Fibroblast of mammary gland (primary cell): ENCODE measurements at places on chromosomes 5 and 9.

DNA sequence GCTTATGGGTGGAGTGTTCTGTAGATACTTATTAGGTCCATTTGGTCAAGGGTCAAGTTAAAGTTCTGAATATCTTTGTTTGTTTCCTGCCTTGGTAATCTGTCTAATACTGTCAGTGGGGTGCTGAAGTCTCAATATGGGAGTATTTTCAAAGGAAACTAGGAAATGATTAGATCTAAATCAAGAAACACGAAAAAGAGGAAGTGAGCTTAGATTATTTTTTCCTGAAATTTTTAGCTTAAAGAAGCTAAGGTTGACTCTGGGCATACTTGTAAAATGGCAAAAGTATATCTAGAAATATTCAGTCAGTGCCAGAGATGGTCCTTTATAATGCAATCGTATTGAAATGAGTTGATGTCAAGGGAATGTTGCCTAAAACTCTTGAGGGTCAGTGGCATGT, 313.5 kb downstream of the ICE1 start:
- DNase-seq = no peak

DNA sequence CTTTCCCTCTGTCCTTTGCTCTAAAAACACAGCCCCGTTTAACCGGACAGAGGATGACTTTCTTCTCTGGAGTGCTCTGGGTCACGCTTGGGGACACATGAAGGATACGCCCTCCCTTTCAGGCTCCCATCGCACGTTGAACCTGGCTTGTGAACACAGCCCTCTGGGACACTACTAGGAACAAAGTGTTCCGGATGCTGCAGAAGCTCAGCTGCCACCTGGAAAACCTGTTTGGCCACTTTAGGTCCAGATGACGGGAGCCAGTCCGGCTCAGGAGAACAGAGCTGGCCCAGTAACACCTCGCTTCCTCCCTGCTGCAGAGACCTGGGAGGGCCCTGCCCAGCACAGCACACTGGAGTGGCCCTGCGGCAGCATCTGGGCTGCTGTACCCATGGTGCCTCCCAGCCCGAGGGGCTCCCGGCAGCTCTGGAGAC, 60.1 kb downstream of the GADD45G start:
- DNase-seq = no peak

GRCh38 chr9:96762568-96762967, 15.3 kb downstream of the ZNF510 start:
- no peak for DNase-seq

DNA sequence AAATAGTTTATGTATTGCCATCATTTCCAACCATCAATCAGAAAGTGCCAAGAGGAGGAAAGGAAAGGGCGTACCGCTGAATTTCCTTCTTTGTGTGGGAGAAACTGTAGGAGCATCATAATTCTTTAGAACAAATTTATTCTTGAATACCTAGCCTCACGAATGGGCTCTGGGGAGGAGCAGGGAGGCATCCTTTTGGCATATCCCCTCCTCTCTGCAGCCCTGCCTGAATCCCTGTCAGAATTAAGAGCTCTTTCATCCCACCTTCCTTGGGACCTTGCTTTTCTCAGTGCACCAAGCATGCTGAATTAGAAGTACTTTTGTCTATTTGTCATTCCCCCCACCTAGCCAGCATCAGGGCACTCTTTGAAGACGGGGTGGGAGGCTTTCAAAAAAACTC, 189.4 kb downstream of the MAPKAP1 start:
- DNase-seq = no peak

GRCh38 chr5:151144275-151144674, 13.3 kb downstream of the ANXA6 start:
- DNase-seq = no peak

- DNase-seq = no peak
Measured at GRCh38 chr9:9973062-9973461, 639.7 kb downstream of the PTPRD start.

DNA sequence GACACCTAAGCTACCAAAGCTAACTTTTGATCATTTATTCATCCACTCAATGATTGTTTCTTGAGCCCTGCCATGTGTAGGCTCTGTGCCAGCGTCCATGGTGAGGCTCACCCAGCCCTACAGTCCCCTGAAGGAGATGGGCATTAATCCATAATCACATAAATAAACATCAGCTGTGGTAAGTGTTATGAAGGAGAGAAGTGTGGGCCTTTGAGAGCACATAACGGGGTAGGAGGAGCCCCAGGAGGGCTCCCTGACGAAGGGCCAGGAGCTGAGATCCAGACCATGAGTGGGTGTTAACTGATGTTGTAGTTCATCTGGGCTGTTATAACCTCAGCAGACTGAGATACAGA, 53.9 kb upstream of the AFAP1L1 start:
- DNase-seq = no peak

- DNase-seq = peak; percentile 65
Measured at GRCh38 chr5:33688526-33688925, 203.3 kb downstream of the ADAMTS12 start.

DNA sequence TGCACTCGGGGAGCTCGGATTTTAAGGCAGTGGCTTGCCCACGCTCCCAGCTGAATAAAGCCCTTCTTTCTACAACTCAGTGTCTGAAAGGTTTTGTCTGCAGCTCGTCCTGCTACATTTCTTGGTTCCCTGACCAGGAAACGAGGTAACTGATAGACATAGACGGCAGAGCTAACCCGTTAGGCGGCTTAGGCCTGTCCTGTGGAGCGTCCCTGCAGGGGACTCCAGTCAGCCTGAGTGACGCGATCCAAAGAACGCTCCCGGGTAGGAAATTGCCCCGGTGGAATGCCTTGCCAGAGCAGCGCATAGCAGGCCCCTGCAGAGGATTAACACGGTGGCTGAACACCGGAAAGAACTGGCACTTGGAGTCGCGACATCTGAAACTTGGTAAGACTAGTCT, 1.8 kb upstream of the SELENOP start:
- DNase-seq = no peak

DNA sequence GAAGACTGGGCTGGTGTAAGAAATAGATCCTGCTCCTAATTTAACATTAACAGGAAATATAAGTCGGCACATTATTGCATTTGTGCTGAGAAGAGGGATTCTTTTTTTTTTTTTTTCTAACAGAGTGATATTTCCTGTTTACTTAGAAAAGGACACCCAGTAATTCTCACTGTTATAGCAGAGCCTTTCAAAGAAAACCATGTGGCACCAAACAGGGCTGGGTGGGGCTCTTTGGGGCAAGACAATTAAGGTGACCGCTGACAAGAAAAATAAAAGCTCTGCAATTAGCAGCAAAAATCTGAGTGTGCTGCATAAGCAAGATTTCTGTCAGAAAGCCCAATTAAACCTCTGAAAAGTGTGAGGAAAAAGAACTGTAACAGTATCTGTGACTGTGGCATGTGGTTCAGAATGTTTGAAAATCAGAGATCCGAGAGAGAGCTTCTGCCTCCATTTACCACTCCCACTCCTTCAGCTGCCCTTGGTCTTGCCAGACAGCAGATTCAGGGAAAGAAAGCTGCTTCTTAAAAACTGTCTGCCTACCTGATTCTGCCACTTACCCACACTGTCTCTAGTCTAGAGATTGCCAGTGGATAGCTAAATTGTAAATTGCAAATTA, 77.1 kb upstream of the IQGAP2 start:
- no peak for DNase-seq

GRCh38 chr5:1673042-1673677, 126.5 kb downstream of the MRPL36 start:
- peak; percentile 22 for DNase-seq

DNA sequence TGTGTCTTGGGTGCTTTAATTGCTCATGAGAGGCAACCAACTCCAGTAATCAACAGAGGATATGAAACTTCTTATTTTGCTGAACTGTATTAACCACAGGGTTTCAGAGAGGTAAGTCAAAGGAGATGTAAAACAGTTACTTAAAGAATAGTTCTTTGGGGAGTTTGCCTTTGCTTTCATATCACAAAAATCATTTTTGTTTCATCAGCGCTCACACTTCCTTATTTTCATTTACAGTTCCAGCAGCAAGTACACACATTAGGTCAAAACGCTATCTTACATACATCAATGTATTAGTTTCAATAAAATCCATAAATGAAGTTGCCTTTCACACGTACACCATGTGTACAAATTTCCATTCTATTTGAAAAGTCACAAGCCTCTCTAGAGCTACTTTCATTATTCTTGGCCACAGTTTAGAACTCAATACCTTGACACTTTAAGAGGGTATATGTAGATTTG, 50.1 kb downstream of the ST8SIA4 start:
- no peak for DNase-seq

GRCh38 chr9:136049491-136050265, 45.4 kb downstream of the NACC2 start:
- DNase-seq = no peak

GRCh38 chr5:55850839-55851674, at the start of gene IL31RA:
Gene IL31RA (plus strand): TSS chr5:55851357. CDS start chr5:55851571, 214 bp downstream.
- DNase-seq = peak; percentile 89

DNA sequence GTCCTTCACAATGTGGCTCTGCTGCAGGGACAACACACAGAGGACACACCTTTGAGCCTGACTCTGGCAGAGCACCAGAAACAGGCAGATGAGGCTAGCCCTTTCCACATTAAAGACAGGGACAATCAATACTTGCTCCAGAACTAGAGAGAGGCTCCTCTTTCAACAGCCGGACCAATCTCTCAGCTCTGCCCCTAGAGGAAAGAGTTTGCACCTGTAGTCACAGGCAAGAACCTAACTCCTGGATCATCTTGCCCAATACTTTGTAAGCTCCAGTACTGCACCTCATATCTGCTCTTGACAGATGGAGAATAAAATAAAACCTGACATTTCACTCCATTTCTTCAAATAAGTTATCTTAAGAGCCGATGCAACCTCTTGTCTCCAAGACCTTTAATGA, 52.1 kb downstream of the EPB41L4A start:
- DNase-seq = no peak

- DNase-seq = peak; percentile 13
Measured at GRCh38 chr5:1343931-1344901, 683 bp downstream of the CLPTM1L start.

- DNase-seq = no peak
Measured at GRCh38 chr9:71891557-71892189, 19.3 kb downstream of the ABHD17B start.

- no peak for DNase-seq
Measured at GRCh38 chr5:124980163-124980941, 233.9 kb upstream of the ZNF608 start.

DNA sequence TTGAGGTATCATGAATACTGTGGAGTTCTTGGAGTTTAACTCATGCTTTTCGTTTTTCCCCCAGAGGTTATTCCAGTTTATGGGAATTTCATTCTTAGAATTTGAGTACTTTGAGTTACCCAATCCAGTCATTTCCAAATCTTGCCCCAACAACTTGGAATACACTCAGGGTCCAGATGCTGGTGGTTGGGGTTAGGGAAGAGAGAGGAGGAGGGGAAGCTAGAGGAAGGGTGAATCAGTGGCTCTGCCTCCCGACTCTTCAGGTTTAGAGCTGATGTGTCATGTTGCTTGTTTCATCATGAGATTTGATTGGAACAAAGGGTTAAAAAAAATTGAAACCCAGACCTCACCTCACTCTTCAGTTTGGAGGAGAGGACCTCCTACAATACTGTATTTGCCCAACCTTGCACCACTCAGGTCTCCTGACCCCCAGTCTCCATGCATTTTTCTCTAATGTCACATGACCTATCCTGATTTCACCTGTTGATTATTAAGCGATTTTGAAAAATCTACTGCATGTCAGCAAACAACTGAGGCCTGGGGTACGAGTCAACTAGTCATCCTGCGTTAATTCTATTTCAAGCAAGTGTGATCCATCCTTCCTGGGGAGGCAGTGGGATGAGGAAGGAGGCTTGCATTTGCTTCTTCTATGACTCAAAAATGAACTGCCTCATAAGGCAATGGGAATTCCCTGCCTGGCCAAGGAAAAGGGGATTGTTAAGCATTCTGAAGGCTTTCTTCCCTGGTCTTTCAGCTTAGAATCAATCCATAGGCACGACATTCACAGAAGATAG, 6.2 kb upstream of the SLC1A3 start:
- peak; percentile 96 for DNase-seq

- DNase-seq = no peak
Measured at GRCh38 chr9:20028192-20028848, 239.5 kb upstream of the SLC24A2 start.

GRCh38 chr5:35240892-35241291, 10.6 kb upstream of the PRLR start:
- no peak for DNase-seq

- DNase-seq = no peak
Measured at GRCh38 chr9:122393284-122393983, 22.6 kb downstream of the PTGS1 start.

GRCh38 chr9:79263628-79264027, 308.1 kb upstream of the TLE4 start:
- DNase-seq = no peak

DNA sequence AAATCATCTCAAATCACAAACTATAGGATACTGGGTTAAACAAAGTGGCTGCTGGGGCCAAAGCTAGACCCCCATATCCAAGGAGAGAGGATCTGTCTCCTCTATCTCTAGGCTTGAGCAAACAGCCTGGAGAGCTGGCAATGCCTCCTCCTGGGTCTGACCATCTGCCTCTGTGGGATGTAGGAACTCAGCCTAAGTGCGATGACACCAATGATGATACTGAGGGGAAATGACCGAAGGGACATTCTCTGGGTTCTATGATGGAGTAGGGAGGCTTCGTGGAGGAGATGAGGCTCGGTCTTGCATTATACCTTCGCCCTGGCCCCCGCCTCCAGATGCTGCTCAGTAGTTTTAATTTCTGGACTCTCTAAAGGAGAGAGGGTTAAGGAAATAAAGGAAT, 9.3 kb upstream of the SPATA24 start:
- DNase-seq = no peak

DNA sequence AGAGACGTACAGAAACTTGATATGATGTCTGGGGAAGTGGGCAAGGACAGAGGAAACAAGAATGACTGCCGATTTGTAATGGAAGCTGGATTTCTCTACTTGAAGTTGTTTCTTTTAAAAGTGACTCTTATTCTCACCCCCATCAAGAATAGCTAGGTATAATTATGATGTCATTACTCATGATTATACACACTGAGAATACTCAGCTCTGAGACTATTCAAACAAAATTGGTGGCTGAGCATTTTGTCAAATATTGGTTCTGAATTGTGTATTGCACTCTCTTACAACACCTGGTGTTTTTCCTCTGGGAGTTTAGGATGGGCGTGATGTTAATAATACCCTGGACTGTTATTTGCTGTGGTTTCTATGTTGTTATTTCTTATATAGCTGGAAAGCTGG, 46.3 kb downstream of the MAST4 start:
- DNase-seq = no peak

- DNase-seq = peak; percentile 74
Measured at GRCh38 chr9:6552033-6552432, 93.5 kb downstream of the GLDC start.
